ENCODE measurements at places on chromosomes 4 and X.

DNA sequence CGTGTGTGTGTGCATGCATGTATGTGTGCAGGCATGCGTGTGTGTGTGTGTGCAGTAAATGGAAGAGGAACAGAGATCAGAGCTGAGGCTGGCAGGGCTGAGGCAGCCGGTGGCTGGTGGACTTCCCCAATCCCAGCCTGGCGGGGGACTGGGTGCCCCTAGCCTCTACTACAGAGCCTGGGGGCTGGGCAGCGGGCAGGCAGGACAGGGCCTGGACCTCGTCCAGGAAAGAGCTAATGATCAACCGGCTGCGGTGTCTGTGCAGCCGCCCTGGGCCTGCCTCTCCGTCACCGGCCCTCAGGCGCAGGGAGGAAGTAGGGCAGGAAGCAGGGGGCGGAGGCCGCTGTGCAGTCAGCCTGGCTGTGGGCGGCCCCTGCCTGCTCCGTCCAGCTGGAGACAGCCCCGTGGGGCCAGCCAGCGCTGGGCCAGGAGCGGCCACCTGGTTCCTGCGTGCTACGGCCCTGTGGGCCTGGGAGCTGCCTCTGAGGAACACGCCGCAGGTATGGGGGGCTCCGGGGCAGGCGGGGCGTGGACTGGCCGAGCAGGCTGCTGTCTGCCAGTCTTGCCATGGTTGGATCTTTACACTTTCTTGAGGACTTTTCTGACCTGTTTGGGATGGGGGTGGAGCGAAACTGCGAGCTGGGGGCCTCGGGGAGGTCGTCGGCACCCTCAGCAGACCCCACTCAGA is at the start of gene SH3TC1:
TSS of gene SH3TC1 (plus strand) at position 385 of the 688 bp plus-strand sequence. CDS start 5,905 bp downstream, outside the sequence.
- peak; percentile 26 for DNase-seq

DNA sequence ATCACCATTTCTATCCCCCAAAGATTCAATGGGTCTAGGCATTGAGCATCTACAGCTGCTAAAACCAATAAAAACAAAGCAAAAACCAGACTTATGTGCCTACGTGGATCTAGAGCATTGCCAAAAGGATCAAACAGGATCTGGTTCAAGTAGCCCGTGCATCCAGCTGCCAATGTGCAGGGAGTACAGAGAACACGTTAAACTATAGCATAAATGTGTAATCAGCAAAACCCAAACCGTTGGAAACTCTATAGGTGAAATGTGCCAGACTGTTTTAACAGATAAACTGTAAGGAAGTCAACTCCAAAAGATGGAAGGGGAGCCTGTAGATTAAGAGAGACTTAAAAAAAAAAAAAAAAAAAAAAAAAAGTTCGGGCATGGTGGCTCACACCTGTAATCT is 58.5 kb downstream of the APOO start:
- no peak for DNase-seq

- no peak for DNase-seq
Observed at GRCh38 chr4:21898101-21898500, 50.5 kb downstream of the KCNIP4 start.

DNA sequence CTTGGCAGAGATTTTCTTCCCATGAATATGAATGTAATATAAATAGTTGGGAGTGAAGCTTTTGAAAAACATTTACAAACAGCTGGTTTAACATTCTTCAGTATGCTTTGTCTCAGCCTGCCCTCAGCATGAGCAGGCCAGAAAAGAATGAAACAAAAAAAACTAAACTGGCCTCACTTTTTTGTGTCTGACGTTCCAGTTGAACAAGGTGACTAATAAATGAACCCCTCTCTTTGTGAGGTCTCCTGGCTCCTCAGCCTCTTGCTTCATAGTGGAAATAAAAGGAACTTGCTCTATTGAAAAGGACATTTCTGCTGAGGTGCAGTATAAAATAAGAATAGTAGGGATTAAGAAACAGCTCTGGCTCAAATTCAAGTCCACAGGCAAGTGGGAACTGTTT is 9.4 kb downstream of the CHST7 start:
- no peak for DNase-seq

- DNase-seq: no peak
Observed at GRCh38 chrX:9374555-9374954, 90.3 kb upstream of the TBL1X start.

DNA sequence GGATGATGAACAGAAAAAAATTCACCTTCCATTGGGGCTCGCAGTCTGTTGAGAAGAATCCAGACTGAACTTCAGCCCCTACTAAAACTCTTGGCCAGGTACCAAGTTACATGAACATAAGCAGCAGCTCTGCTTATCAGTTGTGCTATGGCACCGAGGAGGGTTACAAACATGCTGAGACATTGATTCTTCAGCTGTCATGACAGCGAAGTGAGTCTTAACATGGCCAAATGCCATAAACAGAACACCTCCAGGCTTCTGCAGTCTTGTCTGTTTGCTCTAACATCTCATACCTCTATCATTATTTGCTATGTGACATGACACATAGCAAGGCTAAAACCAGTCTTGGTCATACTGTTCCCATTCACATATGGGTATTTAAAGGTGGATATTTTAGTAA is 521.5 kb downstream of the GRID2 start:
- DNase-seq: no peak

DNA sequence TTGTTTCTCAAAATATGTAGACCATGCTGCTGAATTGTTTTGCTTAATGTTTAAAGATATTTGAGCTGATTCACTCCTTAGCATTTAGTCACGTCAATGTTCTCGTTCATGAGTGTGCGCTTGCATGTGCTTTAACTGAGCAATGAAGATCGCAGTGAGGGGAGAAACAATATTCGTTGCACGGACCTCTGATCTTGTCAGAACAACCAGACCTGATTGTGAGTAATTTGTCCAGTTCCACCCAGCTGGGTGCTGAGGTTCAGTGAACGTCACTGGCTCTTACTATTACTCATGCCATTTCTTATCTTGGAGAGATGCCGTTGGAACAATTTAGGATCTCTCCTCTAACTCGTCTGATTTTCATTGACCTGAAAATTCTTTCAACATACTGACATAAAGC is 15.0 kb upstream of the PRKX start:
- DNase-seq: no peak

DNA sequence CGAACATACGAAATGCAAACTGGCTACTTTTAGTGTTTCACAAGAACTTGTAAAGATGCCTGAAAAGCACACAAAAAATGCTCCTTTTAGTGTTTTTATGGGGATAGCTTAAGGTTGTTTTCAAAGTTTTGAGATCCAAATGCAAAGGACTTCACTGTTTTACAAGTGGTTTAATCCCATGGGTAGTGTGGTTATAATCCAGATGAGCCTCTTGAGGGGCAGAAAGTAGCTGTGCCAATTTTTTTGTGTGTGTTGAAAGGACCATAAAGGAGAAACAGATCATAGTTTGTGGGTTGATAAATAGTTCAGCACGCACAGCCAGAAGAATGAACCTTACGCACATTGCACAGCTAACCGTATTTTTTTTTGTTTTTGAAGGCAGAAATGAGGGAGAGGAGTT is 126.9 kb upstream of the GIMD1 start:
- no peak for DNase-seq

DNA sequence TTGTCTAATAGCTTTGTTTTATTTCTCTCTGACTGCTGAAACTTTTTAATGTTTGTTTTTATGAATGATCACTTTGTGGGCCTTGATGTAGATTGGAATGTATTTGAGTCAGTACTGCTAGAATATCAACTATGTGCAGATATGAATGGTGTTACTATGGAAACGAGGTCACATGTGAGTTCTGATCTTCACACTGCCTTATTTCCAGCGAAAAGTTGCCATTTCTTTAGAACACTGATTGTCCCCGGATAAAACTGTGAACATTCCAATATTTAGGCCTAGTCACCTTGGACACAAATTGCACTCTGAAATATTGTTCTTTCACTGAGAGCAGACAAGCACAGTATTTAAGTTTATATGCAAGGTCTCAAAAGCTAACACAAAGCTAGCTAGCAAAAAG is 27.2 kb upstream of the MAGED1 start:
- no peak for DNase-seq

DNA sequence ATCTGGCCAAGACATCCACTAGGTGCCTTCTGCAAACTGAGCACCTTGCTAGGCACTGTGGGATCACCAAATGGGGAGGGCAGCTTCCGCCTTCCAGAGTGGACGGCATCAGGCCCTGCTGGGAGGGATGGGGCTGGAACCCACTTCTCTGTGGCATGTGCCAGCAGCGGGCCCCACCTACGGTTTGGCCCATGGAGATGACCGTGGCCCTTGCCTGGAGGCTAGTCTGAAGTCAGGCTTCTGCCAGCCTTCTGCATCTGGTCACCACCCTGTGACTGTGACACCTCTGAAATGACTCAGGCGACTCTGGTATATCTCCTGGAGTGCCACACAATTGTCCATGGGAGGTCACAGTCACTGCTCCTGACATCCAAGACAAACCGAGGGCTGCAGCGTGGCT is 7.2 kb downstream of the SSR4 start:
- no peak for DNase-seq

DNA sequence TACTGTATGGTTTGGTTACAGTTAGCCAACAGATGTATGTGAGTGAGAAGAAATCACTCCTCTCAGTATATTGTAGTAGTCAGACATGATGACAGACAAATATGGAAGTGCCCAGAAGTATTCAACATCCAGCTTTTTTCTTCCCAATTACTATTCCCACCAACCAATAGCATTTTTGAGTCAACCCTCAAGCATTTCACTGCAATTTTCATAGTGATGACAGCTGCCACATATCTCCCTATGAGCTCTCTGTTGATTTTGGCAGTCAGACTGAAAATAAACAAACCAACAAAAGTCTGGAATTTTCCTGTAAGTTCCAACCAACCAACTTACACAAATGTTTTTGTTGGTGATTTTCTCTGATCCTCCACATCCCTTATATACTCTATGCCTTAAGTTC is 8.2 kb upstream of the TRAM1L1 start:
- DNase-seq: no peak

DNA sequence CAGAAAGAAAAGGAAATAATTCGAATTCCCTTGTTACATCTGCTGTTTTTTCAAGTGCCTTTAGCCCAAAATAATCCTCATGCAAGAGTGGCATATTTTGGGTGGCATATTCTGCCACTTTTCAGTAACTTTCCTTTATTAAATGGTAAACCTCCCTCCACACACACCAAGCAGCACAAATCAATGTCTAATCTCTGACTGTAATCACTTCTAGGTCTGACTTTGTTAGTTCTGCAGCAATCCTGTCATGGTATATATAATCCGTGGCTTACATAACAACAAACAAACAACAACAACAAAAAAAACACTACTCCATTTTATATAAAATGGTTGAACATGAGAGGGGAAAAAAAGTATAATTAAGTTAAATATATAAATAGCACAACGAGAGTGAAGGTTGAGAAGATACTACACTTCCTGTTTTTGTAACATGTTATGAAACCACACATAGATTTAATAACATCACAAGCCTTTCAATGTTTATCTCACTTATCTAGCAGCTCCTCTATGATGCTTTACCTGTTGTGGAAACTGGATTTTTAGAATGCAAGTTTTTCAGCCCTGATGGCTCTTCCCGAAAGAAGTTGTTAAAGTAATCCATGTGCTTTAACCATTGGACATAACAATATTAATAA is 715.4 kb downstream of the GRXCR1 start:
- DNase-seq: no peak

GRCh38 chrX:100593581-100593980 is 8.8 kb downstream of the TNMD start:
- DNase-seq: no peak

DNA sequence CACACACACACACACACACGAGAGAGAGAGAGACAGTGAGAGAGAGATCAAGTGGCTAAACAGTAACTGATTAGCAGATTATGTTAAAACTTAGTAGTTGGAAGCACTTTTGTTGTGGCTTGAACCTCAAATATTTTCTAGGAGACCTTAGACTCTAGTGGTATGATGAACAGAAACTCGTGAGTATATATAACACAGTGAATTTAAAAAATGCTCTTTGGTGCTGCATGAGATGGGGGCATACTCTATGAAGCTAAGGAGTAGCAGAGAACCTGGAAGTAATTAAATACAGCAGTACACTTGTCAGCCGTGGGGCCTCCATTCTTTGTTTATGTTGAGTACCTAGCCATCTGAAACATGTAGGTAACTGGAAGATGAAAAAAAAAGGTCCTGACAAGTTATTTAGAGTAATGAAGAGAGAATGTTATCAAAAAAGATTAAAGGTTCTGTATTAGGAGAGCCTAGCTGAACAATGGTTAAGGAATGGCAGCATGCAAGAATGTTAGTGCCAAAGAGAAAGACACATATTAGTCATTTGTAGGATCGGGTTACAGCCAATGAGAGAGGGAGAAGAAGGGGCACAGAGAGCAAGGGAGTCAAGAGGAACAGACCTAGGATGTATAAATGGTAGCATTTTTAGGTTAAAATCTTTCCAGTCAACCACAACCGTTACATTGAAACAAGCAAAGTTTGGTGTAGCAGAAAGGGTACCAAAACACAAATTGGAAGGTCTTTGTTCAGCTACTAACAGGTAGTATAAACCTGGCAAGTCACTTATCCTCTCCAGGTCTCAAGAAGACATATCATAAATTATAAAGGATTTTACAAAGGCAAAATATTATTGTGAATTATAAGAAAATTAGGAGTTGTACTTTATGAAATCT is 316.7 kb upstream of the DIPK2B start:
- no peak for DNase-seq

DNA sequence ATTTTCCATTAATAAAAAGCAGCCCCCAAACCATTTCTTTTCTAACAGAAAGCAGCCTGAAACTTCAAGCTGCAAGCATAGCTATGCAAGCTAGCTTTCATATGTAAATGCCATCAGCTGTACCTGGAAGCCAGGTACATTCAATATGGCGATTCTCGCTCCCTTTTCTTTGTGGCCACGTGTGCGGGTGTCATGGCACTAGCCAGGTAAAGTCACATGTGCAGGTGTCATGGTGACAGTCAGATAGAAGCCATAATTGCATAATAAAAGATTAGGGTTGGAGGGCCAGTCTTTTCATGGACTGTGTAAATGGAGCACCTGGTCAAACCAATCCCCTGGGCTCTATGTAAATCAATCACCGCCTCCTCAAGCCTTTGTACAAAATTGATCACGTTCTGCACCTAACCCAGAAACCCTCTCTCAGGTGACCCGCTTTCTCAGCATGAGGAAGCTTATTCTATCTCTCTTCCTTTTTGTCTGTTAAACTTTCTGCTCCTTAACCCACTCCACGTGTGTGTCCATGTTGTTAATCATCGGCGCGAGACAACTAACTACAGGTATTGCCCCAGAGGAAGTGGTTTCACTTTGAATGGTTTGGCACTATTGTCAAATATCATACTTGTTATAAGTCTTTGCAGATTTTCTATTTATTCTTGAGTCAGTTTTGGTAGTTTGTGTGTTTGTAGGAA is 18.0 kb upstream of the RHOXF2 start:
- DNase-seq: no peak

- no peak for DNase-seq
Observed at GRCh38 chrX:17592117-17592516, 145.2 kb upstream of the SCML1 start.

GRCh38 chr4:8323947-8324555 is 54.5 kb downstream of the HTRA3 start:
- DNase-seq: no peak
